ENCODE measurements at places on chromosomes 4 and X.

DNA sequence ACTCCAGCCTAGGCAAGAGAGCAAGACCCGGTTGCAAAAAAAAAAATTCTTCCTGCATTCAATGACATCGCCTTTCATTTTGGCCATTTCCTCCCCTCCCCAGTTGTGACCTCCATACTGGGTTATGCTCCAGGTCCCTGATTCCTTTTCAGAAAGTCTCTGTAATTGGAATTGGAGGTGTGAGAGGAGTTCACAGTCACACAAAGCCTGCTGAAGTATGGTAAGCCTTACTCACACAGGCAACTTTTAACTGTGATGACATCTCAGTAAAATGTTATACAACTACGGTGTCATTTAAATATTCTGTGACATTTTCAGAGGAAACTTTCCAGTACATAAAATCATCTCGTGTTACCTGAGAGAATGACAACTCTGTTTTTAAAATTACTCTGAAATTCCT is 73.6 kb downstream of the CEP44 start:
- DNase-seq: no peak

- DNase-seq: no peak
These were observed 87.1 kb upstream of the PRPS1 start for GRCh38 chrX:107541244-107541643.

DNA sequence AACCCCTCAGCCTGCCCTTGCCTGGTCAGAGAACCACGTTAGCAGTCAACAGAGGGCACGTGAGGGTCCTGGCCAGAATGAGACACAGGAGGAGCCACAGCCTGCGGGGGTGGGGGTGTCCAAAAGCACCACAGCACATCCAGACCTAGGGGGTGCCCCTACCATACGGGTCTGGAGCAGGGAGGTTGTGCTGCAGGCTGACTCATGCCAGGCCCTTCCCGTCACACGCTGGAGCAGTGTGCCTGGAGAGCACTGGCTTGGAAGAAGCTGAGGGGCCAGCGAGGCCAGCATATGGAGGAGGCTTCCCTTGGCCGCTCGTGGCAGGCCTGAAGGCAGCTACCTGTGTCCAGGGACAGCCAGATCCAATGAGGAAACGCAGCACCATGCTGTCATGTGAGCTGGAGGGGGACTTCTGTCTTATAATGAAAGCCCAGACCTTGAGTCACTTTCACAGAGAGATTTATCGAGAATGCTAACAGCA is 1.5 kb upstream of the IRAK1 start:
- DNase-seq: no peak

DNA sequence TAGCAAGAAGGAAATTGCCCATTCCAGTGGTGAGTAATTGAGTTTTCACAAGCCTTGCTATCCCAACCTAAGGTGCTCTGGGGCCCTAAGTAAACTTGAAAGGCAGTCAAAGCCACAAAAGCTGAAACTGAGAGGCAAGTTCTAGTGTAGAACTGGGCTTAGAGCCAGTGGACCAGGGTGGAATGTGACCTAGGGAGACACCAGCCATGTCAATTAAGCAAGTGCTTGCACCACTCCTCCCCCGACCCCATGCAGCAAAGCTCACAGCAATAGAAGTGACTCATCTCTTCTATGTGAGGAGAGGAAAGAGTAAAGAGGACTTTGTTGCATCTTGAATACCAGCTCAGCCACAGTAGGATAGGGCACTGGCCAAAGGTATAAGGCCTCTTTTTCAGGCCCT is 486.1 kb upstream of the POU3F4 start:
- DNase-seq: no peak

- no peak for DNase-seq
These were observed 6.1 kb upstream of the MSX1 start for GRCh38 chr4:4853371-4853823.

Data from AG04450 (cell line).